Amniotic epithelial cell (primary cell): ENCODE measurements at places on chromosomes 3 and 15.
A peak's percentile ranks its signal among the peaks of the same experiment; 100 is the strongest.

DNA sequence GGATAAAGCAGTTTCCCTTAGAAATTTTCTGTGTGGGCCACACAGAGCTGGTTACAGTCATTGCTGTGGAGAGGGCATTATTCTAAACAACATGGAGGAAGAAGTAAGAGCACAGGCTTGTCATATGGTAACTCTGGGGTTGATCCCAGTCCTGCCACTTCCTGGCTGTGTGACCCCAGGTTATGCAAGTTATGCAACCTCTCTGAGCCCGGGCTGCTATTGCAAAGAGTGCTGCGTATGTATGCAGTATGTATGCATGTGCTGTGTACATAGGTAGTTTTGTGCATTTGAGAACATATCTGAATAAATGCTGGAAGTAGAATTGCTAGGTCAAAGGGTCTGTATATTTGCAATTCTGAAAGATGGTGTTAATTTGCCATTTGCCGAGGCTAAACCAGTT lies 9.2 kb downstream of the SPSB4 start:
- DNase-seq, result no peak

DNA sequence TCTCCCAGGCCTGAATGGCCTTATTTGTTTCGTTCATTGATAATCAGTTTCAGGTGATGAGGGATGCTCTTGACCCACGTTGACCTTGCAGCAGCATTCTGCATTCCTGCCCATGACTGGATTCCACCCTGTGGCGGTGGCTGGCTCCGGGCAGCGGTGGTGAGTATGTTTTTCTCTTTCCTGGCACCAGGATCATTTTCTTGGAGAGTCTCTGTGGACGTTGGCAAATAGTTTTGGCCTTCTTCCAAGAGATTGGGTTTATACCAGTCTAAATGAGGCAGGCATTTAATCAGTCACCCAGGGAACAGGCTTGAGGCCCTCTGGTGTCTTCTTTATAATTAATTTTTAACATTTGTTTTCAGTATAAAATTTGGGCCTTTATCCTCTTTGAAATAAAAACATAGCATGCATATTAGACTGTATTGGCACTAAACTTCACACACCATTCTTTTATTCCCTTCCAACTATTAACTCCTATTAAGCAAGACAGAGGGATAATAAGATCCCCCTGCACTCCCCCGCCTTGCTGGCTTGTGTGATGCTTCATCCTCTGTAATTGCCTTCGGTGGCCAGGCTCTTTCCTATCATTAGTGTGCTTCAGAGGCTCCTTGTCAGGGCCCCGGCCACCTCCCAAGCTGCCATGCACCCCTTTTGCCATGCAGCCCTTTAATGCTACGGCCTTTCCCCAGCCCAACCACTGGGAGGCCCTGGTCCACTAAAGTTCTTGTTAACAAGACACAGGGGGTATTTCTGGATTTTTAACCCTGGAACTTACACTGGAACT lies 176.2 kb upstream of the TOPAZ1 start:
- peak; percentile 1 for DNase-seq

DNA sequence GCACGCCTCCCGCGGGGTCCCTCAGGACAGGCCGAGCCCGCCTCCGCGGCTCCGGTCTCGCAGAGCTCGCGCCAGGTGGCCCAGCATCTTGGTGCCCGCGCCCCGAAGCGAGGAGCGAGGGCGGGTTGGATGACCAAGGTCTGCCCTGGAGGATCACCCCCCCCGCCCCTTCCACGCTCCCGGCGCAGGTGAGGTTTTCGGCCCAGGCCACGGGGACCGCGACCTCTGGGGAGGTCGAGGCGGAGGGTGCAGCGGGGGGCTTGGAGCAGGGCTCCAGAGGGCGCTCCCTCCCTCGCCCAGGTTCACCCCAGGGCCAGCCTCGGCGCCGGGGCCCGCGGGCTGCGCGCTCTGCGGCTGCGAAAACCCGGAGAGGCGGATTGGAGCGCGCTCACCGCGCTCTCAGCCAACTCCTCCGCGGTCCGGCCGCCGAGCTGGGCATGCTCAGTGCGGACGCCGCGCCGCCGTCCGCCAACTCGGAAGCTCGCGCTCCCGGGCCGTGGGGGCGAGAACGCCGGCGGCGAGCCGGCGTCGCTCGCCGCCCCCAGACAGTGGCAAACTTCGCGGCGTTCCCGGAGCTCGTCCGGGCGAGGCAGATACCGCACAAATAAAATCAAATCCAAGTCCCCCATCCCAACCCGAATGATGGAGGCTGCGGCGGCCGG lies at the start of gene MED12L:
TSS of gene MED12L (plus strand) at position 438 of the 662 bp plus-strand sequence. CDS start 1,263 bp downstream, outside the sequence.
- peak; percentile 62 for DNase-seq

GRCh38 chr3:153958635-153959595 lies 162.3 kb upstream of the ARHGEF26 start:
- peak; percentile 43 for DNase-seq

DNA sequence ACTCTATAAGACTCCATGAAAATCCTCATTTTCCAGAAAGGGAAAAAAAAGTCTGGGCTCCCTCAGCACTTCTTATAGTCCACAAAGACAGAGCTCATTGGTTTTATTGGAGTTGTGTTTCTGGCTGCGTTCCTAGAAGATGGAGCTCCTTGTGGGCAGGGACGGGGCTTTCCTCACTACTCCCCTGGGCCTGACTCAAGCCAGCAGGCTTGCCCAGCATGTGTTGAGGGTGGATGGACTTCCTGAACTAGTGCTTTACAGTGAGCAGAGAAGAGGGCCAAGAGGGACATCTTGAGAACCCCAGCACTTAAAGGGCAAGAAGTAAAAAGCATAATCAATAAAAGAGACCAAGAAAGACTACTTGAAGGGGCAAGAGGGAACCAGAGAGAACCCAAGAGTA lies 43.2 kb upstream of the EPHB1 start:
- DNase-seq, result no peak

- DNase-seq, result peak; percentile 99
These were observed 35.9 kb upstream of the BNC1 start for GRCh38 chr15:83320404-83320803.

DNA sequence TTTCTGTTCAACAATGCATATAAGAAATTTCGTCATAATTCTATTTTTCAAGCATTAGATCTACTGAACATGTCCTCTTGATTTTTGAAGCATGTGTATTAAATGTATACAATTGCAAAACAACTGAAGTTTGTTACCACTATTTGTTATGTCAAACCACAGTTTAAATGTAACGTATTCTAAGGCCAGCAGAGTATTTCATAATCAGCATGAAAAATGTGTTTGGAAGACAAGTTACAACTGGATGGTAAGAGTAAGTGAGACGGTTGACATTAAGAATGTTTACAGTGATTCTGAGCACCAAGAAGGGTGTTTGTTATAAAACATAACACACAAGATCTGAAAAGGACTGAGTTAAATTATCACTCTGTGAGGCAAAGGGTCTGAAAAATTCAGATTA lies 738.4 kb downstream of the PLOD2 start:
- peak; percentile 2 for DNase-seq

GRCh38 chr15:68197170-68197492 lies 8.0 kb downstream of the CALML4 start:
- no peak for DNase-seq

DNA sequence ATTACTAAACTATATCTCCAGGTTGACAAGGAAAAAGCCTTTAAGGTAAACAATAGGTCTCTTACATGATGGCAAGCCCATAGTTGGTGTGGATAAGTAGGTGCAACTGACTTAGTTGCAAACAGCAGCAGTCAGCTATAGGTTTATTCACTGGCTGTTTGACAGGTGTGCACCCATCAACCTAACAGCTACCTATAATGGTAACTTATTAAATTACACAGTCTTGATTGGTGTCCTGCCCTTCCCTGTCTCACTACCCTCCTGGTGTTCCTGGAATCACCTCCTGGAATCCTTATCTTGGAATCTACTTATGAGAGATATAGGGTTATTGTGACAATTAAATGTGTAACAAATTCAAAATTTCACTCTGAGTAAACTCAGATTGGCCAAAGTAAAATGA lies 467.8 kb upstream of the UBE2E2 start:
- no peak for DNase-seq

- DNase-seq, result no peak
These were observed 26.4 kb downstream of the ACAA1 start for GRCh38 chr3:38110314-38111050.

GRCh38 chr3:141653847-141654246 lies 84.3 kb upstream of the RNF7 start:
- no peak for DNase-seq

DNA sequence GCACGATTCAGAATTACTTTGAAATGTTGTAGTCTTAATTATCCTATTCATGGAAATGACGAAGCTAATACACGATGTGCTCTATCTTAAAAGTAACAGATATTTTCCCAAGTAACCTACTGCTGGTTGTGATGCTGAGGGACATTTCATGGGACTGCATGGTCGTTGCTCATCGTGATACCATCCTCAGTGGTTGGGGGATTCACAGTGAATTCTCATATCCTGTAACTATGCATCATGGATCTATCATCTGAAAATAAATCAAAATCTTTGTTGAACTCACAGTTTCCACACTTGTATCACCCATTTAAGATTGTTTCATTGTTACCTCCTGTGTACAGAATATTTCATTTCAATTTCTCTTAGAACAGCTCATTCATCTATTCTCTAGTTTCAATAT lies 84.7 kb downstream of the OPA1 start:
- DNase-seq, result no peak

DNA sequence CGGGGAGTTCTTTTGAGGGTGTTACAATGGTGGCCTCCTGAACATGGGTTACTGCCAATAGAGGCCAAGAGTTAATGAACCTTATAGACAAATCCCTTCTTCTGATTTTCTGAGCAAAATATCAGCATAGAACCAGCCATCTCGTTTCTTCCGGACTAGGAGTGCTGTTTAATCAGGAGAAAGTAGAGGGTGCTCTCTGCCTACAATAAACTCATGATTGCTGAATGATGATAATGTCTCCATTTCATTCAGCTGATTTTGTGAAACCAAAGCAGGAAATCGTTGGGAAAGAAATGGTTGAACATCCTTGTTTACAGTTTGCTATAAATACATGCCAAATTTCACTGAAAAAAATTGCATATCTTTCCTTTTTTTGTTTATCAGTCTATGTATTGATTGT lies 142.8 kb upstream of the PLSCR5 start:
- DNase-seq, result peak; percentile 4

DNA sequence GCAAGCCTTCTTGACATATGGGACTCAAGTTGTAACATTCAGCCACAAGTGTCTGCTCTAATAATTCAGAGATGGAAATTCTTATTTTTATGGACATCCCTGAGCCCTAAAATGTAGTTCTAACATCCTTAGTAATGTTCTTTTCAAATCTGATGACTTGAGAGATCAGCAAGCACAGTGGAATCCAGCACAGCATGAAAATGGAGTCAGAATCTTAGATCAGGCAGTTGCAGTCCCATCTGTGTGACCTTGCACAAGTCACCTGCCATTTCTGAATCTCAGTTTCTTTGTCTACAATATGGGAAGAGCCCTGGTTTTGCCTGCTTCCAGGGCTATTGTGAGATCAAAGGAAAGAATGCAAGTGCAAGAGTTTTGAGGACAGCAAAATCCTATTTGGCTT lies 183.9 kb upstream of the LPP start:
- no peak for DNase-seq

GRCh38 chr15:38474155-38474757 lies 20.3 kb downstream of the FAM98B start:
- DNase-seq, result peak; percentile 73

DNA sequence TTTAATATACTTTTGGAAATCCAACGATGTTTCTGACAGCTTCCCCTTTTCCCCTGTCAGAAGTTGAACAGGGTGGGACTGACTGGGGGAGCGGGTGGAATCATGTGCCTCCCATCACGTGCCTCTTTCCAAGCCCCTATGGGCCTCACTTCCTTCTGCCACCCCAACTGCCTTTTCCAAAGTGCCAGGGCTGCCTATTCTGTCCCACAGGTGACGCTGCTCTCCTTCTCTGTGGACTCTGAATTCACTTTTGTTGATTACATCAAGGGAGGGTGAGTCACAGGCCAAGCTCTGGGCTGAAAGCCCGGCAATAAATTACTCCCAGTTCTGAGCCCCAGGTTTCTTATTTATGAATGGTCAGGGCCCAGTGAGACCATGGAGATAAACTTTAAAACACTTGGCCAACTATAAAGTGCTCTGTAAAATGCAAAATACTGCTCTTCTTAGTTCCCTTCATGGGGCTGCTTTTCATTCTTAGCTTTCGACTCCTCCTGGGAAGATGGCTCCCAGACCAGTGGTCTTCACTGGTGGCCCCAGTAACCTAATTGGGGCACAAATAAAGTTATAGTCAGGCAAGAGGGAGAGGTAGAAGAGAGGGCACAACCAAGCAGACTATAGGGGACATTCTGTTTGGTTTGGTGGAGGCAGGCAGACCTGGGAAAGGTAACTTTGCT lies 12.3 kb downstream of the CPNE9 start:
- DNase-seq, result peak; percentile 93

GRCh38 chr3:15801298-15801697 lies 3.5 kb upstream of the ANKRD28 start:
- DNase-seq, result no peak

DNA sequence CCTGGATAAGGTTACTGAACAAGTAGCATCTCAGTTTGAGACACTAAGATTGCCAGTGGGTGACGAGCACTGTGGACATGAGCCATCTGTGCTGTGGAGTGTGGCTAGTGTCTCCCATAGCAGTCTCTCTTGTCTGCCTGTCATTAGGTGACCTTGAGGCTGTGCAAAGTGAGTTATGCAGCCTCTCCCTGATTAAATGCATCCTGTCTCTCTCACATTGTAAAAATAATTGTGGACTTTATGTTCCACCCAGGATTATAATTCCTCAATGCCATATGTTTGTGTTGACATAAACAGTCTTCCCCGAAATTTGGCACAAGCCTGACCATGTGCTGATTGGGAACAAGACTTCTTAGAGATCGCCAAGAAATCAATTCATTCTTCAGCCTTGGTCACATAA lies 168.9 kb downstream of the MYRIP start:
- DNase-seq, result no peak

DNA sequence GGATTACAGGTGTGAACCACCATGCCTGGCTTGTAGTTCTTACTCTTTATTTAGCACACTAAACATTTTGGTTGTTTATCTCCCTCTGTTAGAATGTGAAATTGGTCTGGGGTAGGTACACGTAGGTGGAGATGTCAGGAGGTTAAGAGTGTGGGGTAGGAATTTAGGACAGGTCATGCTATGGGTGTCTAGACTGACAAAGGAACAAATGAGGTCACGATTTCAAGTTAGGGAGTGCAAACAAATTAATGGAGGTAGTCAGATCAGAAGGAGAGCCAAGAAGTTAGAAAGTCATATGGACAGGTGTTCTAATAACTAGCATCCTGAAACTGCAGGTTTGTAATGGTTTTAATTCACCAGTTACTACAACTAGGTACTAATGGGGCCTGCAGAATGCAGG lies 19.8 kb downstream of the CDV3 start:
- DNase-seq, result no peak

DNA sequence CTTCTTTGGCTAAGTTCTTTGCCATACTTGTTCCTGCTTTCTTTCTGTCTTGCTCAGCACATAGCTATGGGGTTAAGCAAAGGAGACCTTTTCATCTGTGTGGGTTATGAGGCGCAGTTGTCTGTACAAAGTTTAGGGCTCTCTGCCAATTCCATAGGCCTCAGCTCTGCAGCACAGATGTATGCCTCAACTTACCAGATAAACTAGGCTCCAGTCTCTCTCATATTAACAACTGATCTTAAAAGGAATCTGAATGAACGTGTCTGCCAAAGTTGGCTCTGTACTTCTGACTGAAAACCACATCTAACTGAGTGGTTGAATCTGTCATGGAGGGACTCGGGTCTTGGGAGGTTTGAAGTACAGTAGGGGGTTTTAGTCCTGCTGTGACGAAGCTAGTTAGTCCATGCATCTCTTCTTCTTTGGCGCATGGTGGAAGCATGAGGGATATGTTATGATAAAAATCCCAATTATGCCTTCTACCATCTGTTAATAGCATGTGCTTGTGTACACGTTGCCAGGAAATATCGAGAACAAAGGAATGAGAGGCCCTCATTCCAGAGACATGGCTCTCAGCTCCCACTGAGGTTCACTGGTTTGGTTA lies 114.6 kb upstream of the TSC22D2 start:
- peak; percentile 86 for DNase-seq

GRCh38 chr3:121724130-121724529 lies 25.4 kb downstream of the GOLGB1 start:
- DNase-seq, result peak; percentile 68
